ENCODE measurements at places on chromosomes 7 and 10. TPM values are rescaled to one million over a fixed set of nuclear protein-coding genes. Genes with fewer than 3 reads are reported as not detected.

Gene CTBP2
- 74.2 TPM for total RNA-seq

Gene COL13A1
- 12.2 TPM for total RNA-seq

Gene GDI2
- 396 TPM for total RNA-seq

Gene SLC18A2
- not detected for total RNA-seq

Gene RARRES2
- total RNA-seq: not detected

Gene CALY
- total RNA-seq: not detected

Gene GAD2
- total RNA-seq: not detected

DNA sequence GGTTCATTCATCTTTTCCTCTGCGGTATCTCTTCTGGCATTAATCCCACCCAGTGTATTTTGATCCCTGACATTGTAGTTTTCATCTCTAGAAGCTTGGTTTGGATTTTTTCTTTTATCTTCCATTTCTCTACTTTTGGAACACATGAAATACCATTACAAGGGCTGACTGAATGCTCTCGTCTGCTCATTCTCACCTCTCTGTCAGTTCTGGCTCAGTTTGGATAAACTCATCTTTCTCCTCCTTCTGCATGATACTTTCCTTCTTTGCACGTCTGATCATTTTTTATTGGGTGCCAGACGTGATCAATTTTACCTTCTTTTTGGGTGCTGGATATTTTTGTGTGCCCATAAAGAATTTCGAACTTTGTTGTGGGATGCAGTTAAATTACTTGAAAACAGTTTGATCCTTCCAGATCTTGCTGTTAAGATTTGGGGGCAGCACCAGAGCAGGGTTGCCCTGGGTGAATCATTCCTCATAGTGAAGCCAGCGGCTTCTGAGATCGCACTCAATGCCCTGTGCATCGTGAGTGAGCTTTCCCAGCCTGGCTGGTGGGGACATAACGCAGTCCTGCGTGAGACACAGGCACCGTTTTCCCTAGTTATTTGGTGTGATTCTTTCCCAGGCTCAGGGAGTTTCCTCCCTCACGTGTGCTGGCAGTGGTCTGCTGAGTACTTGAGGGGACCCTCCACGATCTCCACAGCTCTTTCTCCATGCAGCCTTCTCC lies 53.8 kb downstream of the LHPP start:
- no peak for DNase-seq

DNA sequence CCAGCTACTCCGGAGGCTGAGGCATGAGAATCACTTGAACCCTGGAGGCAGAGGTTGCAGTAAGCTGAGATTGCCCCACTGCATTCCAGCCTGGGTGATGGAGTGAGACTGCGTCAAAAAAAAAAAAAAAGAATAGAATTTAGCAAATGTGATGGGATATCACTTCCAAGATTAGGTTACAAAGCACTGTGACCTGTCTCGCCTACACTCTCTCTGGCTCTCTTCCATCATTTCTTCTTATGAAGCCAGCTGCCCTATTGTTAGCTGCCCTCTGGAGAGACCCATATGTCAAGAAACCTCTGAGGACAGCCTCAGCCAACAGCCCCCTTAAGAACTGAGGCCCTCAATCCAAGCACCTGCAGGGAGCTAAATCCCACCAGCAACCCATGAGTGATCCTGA lies 28.2 kb downstream of the ARHGAP21 start:
- no peak for DNase-seq

- peak; percentile 6 for DNase-seq
Measured at GRCh38 chr10:10056961-10057360, 960.7 kb upstream of the CELF2 start.

DNA sequence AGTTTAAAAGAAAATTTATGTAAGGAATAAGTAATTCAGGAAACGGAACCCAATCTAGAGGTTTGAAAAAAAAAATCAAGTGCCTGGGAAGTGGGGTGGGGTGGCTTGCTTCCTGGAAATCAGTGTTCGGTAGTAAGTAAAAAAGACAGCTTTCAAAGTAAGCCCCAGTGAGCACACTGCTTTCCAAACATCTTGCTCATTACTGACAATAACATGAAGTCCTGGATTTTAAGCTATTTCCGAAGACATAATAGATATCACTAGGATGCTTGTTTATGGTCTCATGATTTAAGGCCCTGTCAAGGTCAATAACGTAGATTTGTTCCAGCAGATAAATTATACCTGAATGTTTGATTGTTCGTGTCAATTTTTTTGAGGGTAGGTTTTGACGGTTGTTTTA lies 1.3 kb downstream of the STAMBPL1 start:
- no peak for DNase-seq

DNA sequence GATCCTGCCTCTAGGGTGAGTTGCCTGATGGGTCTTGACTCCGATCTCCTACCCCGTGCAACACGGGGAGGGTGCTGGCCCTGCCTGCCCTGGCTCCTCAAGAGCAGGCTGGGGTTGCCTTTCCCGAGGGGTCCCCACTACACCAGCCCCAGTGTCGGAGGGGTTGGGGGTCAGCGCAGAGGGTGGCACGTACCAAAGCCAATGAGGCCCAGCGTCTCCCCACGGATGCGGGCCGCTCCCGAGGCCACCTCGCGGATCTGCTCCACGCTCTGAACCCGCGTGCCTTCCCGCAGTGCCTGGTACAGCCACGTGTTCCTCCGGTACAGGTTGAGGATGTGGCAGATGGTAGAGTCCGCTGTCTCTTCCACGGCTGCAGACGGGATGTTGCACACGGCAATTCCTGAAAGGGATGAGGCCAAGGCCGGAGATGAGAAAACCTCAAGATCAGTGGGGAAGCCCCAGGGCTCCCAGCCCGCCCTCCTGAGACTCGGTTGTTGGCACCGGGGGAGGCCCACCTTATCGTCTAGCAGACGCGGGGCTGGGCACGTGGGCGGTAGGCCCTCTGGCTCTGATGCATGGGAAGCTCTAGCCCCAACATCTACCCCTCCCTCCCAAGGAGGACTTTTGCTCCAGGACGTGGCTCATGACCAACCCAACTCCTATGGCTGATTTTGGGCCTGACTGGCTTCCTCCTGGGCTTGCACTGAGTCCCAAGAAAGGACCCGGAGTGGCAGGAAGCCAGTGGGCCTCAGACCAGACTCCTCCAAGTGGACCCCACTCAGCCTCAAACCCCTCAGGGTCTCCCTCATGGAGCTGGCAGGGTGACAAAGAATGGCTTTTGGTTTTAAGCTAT lies 56.1 kb downstream of the ZRANB1 start:
- no peak for DNase-seq

GRCh38 chr7:782718-783449 lies 49.4 kb upstream of the SUN1 start:
- DNase-seq: no peak

DNA sequence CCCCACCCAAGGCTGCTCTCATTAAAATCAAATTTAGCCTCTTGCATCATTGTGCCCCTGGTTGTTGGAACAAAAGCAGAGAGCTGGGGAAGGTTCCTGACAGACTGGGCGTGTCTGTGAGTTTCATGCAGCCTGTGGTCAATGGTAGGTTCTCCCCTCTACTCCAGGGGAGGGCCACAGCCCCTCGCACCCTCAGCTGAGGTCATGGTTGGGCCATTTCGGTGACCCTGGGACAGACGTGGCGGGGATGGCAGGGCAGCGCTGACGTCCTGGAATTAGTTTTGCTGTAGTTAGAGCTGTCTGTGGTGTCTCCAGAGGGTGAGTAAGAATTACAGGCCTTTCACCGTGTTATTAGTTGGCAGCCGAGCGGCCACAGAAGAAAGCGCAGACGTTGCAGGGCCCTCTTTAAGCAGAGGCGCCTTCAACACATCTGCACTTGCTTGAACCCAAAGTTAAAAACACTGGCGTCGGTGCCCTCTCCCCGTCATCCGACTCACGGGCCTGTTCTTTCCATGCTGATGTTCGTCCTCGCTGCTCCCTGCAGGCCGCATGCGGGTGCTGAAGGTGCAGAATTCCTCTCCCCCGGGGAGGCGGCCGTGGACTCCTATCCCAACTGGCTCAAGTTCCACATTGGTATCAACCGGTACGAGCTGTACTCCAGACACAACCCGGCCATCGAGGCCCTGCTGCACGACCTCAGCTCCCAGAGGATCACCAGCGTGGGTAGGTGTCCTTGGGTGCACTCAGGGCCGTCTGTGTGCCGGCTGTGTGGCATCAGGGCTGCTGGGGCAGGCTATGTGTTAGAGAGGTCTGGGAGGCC lies 2.8 kb downstream of the FAM20C start:
- peak; percentile 28 for DNase-seq

- DNase-seq: peak; percentile 69
Measured at GRCh38 chr7:134804351-134804750, 24.9 kb downstream of the CALD1 start.

DNA sequence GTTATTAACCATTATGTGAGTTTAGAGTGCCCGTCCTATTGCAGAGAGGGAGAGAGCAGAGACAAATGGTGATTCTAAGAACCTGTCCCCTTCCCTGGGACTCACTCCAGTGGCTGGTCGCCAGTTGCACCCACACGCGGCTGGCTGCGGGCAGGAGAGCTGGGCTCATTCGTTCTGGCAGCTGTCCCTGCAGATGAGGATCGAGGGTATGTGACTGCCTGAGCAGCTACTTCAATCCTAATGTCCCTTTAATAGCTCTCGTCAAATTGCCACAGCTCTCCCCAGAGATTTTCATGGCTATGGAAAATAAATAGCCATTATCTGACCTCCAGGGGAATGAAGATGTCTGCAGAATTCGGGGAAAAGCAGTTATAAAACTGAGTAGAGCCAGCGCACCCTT lies 41.6 kb downstream of the RBM28 start:
- DNase-seq: no peak

DNA sequence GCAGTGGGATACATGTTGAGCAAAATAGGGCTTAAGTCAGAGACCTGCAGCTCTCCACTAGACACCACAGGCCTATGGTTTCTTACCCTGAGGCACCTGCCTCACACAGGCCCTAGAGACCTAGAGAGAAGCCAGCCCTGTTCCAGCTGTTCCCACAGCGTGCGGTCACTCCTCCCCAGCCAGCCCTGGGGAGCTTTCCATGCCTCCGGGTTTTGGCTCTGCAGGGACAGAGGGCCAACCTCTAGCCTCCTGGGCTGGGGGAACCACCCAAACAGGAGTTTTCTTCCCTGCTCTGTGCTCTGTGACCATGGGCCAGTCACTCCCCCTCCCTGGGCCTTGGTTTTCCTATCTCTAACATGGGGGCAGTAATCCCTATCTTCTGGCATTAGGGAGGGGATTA lies 33.0 kb downstream of the SH2B2 start:
- no peak for DNase-seq

GRCh38 chr7:158861004-158861787 lies 4.8 kb downstream of the DYNC2I1 start:
- DNase-seq: no peak

GRCh38 chr7:142519079-142520078 lies 229.9 kb upstream of the PRSS1 start:
- peak; percentile 40 for DNase-seq

Data from IMR-90 (cell line).